Mammary epithelial cell (primary cell): ENCODE measurements at places on chromosomes 2 and 18.

DNA sequence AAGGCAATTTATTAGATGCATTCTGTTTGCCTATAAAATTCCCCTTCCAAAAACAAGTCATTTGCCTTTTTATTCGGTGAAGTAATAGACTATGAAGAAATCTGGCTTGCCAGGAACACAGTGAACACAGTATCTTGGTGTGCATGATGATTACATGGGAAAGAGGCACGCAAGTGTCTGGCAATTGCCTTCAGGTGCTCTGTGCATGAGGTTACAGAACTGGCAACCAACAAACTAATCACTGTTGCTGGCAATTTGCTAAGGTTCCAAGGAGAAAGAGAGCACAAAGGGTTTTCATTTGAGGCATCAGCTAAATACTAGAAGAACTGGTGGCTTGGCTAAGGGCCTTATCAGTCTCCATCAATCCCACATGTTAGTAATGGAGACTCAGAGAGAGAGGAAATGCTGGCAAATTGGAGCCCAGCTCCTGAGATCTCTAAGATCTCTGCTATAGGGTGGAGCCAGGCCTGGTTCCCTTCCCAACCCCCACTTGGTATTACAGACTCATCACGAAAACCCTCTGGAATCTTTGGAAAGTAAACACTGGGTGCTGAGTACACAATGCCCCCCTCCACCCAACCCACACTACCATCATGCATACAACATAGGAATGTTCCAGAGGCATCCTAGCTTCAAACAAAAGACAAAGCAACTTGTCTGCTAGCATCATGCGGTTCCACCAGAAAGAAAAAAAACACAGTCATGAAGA, 10.4 kb downstream of the RNF152 start:
- peak; percentile 51 for DNase-seq

DNA sequence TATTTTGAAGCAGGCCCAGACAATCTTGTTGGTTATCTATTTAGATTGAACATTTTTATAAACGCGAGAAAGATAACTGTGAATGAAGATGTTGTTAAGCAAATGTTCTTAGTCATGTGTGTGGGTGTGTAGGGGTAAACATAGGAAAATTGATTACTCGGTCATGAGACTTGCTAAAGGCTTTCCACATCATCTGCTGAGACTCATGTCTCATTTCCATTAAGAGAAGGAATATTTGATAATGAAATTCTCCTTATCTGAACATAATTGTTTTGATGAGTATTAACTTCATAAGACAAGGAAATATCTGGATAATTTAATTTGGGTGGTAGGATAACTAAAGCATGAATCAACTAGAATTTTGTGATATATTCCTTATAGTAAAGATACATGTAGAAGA, 19.7 kb downstream of the CCDC102B start:
- DNase-seq: no peak

DNA sequence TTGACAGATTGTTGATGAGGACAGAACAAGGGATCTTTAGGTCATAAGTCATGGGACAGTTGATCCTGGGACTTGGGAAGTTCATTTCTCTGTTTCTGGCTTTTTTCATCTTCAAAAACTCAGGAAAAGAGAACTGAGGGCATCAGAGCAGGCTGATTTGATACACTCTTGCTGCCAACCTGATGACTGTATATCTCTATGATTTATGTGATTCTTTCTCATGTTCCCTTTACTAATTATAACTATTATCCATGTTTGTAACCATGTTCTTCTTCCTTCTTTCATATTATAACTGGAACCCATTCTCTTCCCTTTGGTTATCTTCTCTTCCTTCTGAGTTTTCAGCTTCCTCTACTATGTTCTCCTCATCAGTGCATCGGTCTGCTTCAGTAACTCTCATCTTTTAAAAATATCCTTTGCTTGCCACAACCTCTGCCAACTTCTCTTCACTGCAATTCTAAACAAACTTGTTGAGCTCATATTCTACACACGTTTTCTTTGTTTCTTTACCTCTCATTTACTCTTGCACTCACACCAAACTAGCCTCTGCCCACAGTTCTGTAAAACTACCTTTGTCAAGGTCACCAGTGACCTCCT, 13.5 kb downstream of the RASGRP3 start:
- no peak for DNase-seq

- DNase-seq: no peak
These were observed 155.7 kb downstream of the IRS1 start for GRCh38 chr2:226643946-226644282.

GRCh38 chr2:83953697-83954096, 505.4 kb downstream of the SUCLG1 start:
- DNase-seq: no peak

- DNase-seq: no peak
These were observed 1548.8 kb upstream of the LRRTM1 start for GRCh38 chr2:81853341-81853740.

GRCh38 chr18:13629841-13630715, 96.3 kb downstream of the FAM210A start:
- peak; percentile 43 for DNase-seq

DNA sequence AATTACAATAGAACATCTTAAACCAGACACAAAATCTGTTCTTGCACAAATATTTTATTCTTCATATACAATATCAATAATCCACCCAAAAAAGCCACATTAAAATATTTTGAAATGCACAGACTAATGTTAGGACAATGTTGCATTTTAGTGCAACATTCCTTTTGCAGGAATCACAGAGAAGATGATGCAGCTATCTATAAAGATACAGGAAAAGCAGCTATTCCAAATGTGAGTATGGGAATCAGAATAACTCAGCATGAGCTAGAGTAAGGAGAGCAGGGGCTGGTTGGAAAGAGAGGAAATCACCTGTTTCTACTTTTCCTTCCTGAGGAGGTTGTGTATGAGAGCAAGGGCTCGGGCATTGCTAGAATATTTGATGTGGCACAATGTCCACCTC, 4.8 kb downstream of the C2orf66 start:
- DNase-seq: no peak

- DNase-seq: no peak
These were observed 200.9 kb upstream of the RAB6C start for GRCh38 chr2:129778584-129778877.

DNA sequence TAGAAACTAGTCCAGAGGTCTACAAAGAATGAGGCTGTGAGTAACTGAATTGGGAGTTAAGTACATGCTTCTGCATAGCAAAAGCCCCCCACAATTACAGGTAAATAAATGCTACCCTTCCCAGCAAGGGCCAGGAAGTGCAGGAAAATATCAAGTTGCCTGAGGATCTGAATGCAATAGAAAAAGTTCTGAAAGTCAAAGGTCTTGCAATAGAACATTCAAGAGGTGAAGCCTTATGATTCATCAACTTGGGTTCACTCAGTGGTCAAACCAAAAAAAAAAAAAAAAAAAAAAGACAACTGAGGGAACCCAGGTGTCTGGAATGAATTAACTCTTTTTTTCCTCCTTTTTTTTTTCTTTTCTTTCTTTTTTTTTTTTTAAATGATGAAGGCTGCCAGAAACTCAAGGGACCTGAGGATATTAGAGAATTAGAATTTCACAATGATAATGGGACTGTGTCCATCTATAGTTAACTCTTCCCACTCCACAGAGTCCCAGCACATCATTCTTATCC, 42.9 kb upstream of the RFX8 start:
- peak; percentile 76 for DNase-seq

DNA sequence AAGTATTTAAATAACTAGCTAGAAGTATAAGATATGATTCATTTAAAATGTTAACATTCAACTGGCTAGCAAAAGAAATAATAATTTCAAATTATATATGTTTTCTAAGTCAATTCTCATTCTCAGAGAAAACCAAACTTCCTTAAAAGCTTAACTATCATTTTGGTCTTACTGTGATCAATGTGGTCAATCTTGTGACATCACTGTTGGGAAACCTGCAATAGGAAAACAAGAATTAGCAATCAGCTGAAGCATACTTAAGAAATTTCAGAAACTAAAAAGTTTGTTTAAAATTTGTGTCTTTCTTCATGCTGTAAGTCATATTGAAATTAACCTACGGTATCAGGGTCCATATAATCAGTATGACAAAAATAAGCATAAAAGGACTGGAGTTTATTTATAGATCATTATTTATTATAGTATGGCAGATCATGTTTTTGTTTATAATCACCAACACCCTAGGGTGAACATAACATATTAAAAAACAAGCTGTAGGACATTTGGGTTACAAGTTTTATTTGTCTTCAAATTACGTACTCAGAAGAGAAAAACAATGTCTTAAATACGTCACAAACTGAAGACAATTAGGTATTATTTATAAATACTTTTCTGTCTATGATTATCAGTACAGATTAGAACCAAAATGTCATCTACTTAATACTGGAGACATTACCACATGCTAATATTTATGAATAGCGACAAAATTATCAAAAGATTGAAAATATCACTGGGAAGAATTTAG, 60.5 kb downstream of the BAZ2B start:
- no peak for DNase-seq

DNA sequence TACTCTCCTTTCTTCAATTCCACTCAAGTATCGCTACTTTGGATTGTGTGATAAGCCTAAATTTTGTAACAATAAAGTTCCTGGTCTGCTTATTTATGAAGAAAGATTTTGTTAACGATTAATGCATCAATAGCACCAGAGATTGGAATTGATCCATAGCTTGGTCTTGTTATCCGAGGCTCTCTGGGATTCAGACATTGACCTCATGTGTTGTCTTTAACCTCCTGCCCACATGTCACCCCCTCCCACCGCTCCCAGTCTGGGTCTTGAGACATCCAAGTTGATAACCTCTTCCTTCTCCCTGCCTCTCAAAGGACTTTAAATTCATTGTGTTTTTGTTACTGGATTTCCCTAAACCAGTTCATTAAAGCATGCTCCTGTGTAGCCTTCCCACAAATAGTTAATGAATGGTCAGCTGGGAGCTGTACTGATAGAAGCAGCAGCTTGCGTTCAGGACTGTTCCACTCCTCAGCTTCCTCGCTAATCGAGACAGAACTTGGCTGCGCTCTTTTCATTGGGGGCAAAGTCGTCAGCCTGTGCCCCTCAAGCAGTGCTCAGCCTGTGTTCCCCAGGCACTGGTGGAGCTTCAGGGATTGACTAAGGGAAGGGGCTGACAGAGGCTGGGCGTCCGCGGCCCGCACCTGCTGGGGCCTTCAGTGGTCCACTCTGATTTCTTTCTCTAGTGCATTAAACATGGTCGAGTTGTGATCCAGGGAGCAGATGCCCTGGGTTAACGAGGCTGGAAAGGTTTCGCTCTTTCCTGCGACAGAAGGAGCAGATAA, 18.9 kb downstream of the ASB1 start:
- DNase-seq: no peak

DNA sequence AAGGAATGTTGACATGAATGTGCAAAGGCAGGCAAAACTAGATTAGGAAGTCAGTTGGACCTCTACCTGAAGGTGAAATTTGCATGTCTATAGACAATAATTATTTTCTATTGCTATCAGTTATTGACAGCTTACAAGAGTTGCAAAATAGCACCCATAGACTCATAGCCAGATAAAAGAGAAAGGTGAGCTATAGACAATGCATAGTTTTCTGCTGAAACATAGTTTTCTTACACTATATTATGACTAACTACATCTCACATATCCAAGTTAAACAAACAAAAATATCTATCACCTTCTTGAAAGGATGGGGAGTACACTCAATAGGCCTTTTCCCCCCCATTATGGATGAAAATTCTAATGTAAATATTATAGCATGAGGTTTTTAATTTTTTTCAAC, 305.0 kb downstream of the PTH2R start:
- DNase-seq: peak; percentile 1

DNA sequence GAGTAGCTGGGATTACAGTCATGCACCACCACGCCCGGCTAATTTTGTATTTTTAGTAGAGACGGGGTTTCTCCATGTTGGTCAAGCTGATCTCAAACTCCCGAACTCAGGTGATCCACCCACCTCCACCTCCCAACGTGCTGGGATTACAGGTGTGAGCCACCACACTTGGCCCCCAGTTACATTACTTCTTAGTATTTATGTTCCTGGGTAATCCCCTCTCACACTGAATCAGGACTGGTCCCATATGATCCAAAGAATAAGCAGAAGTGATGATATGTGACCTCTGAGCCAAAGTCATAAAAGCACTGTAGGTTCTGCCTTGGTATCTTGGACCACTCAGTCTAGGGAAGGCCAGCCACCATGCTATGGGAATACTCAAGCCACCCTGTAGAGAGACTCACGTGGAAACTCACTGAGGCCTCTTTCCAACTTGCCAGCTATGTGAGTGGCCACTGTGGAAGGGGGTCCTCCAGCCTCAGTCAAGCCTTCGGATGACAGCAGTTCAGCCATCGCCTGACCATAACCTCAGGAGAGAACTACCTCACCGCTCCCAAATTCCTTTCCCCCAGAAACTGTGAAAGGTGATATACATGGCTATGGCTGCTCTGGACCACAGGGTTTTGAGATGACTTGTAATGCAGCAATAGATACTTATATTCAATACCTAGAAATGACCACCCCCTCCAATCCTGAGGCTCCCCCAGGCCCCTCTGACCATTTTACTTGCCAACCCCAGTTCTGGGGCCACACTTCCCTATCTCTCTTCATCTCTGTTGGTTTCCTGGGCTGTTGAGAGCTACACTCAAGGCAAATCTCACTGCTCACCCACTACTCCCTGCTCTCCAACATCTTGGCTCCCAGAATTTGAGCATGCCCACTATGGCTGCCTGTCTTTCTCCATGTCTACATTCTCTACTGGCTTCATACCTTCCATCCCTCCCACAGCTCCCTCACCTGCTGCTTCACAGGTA, 80.5 kb downstream of the DDX1 start:
- no peak for DNase-seq

DNA sequence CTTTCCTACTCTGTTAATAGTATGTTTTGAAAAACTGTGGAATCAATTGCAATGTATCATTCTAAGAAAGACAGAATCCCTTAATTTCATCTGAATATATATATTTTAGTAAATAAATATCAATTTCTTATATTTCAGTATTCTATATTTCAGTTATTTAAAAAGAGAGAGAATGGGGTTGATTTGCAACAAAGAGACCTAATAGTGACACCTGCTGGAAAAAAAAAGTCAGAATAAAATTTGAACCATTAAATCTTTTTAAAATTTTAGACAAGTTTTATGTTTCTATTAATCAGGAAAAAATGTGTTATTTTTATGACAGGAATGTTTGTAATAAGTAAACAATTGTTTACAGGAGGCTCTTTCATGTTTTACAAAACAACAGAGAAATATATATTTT, 20.7 kb upstream of the CCNT2 start:
- DNase-seq: no peak

- no peak for DNase-seq
These were observed at the start of gene NLRC4 for GRCh38 chr2:32264422-32265105. Gene NLRC4, minus strand, starts transcription at chr2:32264886. Its CDS starts 8,111 bp downstream, at chr2:32256775.
